Effector memory CD4-positive, alpha-beta T cell (primary cell): ENCODE measurements at places on chromosomes 3 and 15.

DNA sequence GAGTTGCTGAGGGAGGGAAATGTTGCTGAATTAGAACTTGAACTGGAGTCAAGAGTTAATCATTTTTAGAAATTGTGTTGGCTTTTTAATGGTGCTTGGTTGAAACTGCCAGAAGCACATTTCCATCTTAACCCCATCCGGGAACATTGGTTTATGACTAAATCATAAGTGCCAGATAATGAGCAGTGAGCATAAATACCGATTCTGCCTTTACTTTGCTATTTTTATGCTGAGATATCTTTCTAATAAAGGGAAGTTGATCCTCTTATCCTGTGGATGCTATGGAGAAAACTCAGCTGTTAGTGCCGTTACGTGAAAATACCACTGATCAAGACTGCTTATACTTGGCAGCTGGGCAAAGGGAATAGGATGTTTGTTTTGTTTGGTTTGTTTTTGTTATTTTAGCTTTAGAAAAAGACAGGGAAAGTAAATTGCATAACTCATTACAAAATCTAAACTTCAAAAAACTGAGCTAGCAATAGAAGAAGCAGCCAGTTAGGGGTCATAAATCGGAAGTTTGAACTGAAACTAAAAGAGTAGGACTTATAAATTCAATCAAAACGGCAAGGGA, 813.1 kb downstream of the NAALADL2 start:
- no peak for DNase-seq

DNA sequence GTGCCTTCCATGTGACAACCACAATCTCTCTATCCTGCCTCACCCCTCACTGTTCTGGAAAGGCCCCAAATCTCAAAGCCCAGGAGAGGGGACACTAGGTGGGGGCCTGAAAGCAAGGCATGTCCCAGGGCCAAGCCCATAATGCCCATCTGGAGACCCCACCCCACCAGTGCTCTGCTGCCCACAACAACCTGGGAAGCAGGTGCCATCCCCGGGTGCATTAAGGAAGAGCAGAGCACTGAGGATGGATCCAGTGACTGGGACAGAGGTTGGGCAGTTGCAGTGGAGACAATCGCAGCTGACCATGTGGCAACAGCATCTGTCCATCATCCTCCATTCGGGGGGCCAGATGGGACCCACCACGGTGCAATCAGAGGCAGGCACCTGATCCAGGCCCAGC, 106.2 kb upstream of the PRR20G start:
- DNase-seq, result no peak

DNA sequence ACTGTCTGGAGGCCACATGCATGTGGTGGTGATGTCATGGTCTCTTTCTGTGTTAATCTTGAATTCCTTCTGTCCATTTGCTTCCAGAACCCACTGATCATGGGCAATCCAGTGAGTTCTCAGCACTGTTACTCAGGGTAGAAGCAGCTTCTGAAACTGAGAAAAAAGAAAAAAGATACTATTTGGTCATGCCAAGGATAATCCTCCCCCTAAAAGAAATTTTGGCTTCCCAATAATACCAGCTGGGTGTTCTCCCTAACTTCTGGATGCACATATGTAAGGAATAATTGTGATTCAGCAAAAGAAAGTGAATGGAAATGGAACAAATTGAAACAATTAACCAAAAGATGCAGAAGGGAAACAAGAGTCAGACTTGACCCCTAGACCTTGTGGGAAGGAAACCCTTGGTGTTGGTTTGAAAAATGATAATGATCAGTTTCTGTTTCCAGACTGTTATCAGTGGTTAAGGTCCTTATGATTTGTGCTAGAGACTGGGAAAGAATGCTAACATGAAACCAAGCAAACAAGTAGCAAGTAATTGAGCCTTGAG, 92.3 kb downstream of the RBMS3 start:
- DNase-seq, result no peak

- DNase-seq, result no peak
Observed at GRCh38 chr15:67218428-67218827, 36.0 kb downstream of the AAGAB start.

DNA sequence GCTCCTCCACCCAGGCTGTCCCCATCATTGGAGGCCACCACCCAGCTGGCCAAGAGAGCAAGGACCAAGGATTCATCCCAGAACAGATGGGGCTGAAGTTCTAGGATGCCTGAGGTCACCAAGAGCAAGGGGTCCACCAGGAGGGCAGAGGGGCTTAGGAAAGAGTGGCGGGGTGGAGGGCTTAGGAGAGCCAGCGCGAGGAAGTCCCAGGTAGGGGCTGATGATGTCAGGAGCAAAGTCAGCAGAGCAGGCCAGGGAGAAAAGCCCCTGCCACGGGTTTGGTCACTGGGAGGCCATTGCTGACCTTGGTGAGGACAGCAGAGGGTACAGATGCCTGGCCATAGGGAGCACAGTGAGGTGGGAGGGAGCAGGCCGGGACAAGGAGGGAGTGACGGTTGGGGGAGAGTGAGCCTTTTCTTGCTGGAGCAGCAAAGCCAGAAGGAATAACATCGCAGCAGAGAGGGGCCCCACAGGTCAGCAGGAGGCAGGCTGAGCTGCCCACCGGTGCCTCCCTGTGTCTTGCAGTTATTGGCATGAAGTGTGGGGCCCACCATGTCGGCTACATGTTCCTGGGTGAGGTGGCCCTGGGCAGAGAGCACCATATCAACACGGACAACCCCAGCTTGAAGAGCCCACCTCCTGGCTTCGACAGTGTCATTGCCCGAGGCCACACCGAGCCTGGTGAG, 5.2 kb downstream of the PARP3 start:
- no peak for DNase-seq

- DNase-seq, result no peak
Observed at GRCh38 chr3:115980709-115981108, 357.4 kb downstream of the GAP43 start.

GRCh38 chr3:130900959-130901358, 7.1 kb downstream of the ATP2C1 start:
- DNase-seq, result no peak

- DNase-seq, result no peak
Observed at GRCh38 chr15:91609966-91610365, 243.5 kb upstream of the SLCO3A1 start.

DNA sequence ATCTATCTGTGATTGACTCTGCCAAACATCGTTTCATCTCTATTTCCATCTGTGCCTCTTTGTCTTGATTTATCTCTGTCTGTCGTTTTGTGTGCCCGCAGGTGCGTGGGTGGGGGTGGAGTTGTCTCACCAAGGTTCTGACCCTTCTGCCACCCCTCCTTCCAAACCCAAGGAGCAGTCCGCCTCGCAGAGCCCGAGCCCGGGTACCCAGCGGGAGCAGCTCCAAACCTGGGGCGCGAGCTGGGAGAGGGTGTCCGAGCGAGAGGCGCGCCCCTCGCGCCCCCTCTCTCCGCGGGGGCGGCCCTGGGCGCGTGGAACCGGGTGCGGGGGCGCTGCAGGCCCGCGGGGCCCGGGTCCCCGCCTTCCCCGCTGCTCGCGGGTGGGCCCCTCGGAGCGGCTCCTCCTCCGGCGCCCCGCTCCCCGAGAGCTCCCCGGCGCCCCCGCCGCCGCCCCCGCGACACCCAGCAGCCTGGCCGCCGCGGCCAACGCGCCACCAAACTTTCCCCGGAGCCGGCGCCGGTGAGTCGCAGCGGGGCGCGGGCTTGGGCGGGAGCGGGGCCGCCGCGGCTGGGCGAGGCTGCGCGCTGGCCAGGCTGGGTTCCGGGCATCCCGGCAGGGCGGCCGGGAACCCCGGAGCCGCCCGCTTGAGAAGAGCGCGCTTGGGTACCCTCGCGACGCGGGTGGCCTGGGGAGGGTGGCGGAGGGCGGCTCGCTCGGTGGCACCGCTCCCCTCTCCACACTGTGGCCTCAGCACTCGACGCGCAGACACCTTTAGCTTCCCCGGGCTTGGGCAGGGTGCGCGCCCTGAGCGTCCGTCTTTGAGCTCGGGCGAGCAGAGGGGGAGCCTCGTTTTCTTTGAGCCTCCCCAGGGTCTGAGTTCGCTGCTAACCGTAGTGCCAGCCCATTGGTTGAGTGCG, at the start of gene HRH1:
HRH1 (plus strand) TSS at position 458 of the 917 bp plus-strand sequence. CDS start 104,545 bp downstream, outside the sequence.
- no peak for DNase-seq

- no peak for DNase-seq
Observed at GRCh38 chr15:68583936-68584755, 5.4 kb downstream of the CORO2B start.

DNA sequence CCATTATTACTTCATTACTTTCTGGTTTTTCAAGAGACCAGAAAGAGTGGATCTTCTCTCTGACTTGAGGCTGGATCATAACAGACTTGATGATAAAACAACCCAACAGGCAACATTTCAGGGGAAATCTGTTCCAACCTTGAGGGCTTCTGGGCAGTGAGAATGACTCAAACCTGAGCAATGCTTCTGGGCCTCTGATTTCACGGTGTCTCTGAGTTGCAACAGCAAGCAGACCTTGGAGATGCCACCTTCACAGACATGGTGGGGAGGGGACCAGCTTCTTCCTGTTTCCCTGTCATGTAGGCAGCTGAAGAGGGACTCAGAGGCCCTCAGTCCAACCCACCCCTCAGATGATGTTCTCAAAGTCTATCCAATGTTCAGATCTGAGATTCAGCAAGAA, 104.0 kb downstream of the ABHD5 start:
- no peak for DNase-seq

- DNase-seq, result no peak
Observed at GRCh38 chr15:76460871-76461270, 124.3 kb downstream of the ISL2 start.

DNA sequence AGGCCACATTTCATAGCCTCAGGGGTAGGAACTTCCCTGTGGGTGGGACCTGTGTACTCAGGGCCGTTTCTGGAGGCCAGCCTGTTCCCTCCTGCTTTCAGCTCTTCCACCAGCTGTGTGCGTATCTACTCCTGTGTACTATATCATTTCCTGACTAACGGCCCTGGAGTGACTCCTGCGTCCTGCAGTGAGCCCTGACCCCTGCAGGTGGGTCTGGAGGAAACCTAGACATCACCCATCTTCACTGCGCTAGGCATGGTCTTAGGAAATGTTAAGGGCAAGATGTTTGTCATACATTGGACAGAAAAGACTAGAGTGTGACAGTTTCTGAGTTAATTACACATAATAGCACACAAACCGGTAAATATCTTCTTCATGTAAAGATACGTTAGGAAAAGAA, 297.3 kb downstream of the GABRB3 start:
- DNase-seq, result no peak

DNA sequence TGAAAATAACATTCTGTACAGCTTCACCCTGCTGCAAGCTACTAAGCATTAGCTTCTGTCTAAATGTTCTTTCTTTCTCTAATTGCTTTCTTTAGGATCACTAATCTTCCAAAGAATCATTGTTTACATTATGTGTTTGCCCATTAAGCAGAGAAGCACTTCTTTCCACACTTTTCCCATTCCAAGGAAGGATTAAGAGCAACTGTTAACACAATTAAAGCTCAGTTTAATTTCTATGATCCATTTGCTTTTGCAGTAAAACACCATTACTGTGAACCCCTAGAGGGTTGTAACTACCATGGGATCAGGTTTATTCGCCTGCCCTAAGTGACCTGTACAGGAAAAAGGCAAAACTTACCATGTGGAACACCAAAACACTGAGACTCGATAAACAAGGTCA, 125.8 kb upstream of the ZNF385D start:
- no peak for DNase-seq

DNA sequence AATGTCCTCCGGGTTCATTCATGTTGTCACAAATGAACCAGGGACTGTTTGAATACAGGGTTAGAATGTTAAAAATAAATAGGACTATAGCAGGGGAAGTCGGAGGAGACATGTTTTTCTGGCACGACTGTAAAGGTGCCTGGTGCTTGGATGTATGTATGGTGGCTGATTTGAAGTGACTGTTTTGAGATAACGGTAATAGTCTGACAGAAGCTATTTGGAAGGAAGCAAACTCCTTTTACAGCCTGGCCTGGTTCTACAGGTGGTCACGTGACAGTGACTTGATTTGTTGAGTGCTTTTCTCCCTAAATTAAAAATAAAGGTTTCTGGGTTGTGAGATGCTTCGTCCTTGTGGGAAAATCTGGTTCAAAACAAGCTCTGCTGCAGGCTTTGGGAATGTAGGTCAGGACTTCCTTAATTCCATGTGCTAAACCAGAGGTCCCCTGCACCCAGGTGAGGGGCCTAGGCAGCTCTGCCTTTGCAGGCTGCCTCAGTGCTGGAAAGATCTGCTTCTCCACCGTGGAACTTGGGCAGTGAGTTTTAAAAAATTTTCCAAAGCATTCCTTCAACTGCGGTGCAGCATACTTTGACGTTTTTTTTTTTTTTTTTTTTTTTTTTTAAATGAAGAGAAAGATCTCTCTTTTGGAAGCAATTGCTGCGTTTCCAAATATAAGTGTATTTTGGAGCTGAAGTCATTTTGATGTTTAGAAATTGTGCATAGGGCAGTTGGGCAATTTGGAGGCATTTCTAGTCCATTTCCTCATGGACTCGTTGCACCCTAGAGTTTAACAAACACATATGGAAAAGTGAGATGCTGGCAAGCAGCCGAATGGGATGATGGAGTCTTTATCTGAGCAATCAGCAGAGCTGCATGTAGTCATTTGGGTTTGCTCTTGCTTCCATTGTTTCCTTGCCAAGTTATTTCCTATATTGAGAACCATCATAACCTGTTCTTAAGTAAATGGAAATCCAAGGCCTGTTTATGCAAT, 30.9 kb downstream of the ITPR1 start:
- no peak for DNase-seq

DNA sequence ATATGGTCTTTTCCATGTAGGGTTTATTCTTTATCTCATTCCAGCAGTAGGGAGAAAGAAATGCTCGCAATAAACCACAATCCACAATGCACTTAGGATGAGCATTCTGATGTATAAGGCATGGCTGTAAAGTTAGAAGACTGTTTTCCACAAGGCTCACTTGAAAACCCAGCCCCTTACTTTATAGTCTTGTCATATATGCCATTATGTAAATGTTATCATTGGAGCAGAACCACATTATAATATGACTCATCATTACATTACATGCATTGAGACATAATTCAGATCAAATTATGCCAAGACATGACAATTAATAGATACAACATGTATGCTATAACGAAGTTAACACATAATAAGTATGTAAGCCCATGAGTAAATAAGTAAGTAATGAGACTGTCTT, 348.1 kb downstream of the LSAMP start:
- no peak for DNase-seq

DNA sequence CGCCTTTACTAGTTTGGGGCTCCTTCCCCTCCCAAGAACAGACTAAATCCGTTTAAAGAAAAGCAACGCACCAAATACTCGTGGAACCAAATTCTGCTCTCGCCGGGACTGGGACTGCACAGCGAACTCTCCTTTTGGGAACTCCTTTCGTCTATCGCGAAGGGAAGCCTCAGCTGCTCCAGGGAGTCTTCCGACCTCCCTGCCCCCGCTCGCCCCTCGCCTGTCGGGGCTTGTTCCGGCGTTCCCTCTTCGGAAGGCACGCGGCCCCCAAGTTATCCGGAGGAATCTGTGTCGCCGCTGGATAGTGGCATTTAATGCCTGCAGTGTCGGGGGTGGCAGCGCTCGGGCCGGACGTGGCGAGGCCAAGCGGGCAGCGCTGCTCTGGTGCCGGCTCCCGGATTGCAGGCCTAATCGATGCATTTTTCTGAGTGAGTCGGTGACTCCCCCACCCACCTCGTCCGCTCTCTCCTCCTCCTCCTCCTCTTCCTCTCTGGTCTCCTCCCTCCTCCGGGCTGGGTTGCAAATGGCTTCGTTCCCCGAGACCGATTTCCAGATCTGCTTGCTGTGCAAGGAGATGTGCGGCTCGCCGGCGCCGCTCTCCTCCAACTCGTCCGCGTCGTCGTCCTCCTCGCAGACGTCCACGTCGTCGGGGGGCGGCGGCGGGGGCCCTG, at the start of gene TRIM71:
TRIM71 (plus strand) TSS at position 440 of the 671 bp plus-strand sequence; CDS start at position 524, 84 bp downstream.
- no peak for DNase-seq

- no peak for DNase-seq
Observed at GRCh38 chr15:22989576-22990477, 9.7 kb upstream of the CYFIP1 start.
